Neural progenitor cell (in vitro differentiated cells): ENCODE measurements at places on chromosomes 7 and 10. TPM values are rescaled to one million over a fixed set of nuclear protein-coding genes. Genes with fewer than 3 reads are reported as not detected.

Gene RAMP3
- total RNA-seq = not detected in 2 replicates

DNA sequence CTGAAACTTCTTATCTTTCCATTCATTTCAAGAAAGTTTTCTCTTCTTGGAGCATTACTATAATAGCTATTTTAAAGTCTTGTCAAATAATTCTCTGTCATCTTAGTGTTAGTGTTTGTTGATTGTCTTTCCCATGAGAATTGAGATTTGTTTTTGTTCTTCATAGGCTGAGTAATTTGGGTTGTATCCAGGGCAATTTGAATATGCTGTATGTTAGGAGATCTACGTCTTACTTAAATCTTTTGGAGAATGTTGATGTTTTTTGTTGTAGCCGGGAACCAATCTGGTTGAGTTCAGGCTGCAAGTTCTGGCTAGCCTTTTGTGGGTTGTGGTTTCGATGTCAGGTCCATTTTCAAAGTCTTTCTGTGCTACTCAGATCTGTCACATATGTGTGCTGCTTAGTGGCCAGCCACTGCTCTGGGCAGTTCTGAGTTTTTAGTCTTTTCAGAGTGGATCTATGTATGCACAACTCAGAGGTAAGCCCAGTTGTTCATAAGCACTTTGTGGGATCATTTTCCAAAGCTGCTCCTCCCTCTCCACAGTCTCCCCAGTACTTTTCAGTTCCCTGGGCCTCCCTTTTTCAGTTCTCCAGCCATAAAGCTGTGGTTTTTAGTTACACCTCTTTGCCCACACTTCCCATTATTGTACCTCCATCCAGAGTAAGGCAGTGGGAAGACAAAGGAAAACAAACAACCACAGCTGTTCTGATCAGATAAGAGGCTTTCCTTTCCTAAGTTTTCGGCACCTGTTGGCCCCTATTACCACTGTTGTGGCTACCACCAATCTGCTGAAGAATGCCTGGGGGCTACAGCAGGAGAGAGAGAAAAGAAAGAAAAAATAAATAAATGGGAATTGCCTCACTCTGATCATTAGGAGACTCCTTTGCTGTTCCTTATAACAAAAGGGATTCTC, 4.7 kb upstream of the CCNJ start:
- DNase-seq = peak; percentile 56

DNA sequence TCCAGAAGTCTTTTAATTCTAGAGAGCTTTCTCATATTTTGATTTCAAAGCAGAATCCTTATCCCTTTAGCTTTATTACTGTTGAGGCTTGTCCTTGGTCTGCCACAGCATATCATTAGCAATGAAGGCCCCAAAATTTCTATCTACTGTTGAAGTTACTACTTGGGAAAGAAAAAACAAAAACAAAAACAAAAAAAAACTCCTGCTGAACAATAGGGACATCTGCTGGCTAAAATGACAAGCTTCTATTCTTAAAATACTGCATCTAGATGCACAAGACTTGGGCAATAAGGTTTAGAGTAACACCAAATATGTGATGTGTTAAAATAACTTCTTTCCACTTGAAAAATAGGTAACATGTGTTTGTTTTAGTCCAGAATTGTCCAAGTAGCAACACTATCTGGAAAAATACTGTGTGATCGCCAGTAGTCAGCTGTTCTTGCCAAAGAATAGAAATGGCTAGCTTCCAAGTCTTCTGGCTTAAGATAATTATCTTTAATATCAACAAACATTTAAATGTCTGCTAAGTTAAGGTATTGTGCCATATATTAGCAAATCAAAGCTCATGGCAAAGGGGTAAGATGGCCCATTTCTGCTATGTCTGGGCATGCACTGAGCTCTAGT, 3.8 kb upstream of the DMTF1 start:
- peak; percentile 21 for DNase-seq

GRCh38 chr10:49135575-49136313, 1.9 kb upstream of the FAM170B start:
- no peak for DNase-seq

GRCh38 chr10:116915340-116915739, 66.0 kb downstream of the ENO4 start:
- DNase-seq = no peak

Gene ZNF12
- total RNA-seq = 30.1 and 36.6 TPM in 2 replicates
